ENCODE measurements at places on chromosomes 6 and 20. TPM values are rescaled to one million over a fixed set of nuclear protein-coding genes. Genes with fewer than 3 reads are reported as not detected.

The PPP1R10 gene
- total RNA-seq, result 12.5 TPM

GRCh38 chr20:61640131-61640870 lies 388.2 kb downstream of the CDH4 start:
- DNase-seq, result no peak

- DNase-seq, result peak; percentile 14
Observed at GRCh38 chr20:49445176-49445575, 37.3 kb downstream of the KCNB1 start.

- no peak for DNase-seq
Observed at GRCh38 chr6:107697682-107698081, 126.4 kb downstream of the SCML4 start.

DNA sequence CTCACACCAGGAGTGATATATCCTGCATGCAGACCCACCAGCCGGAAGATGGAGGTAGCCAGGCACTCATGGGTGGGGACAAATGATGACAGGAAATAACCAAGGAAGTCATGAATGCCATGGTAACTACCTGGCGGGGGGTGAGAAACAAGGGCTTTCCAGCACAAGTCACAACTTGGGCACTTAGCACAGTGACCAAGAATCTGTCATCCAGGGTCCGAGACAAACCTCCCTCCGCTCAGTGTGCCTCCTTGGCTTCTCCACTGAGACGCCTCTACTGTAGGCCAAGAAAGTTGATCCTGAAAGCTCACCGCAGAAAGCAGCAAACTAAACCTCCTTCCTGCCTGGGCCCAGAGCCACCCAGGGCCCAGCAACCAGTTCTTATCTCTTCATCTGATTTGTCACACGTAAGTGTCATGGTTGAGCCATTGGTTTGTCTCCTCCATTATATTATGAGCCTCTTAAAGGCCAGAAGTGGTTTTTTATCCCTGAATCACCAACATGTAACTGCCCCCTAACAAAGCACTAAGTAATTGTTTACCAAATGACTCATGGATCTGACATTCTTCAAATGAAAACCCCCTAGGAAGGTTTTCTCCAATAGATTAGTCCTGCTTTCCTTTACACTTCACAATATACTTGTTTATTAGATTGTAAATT lies 84.3 kb upstream of the TAB2 start:
- DNase-seq, result peak; percentile 13

DNA sequence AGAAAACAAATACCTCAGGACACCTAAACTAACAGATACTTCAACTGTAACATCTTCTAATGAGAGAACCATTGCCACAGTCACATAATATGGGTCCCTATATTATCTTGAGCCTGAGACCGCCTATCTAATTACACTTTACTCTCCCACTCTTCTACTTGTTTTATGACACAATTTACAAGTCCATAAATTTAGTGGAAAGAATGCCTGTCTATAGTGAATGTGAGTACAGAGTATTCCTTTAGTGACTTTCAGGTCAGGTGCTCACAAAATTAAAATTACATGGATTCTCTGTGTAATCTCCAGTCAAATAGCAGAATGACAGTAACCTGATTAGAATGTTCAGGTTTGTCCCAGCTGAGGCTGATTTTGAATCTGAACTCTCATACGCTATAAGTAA lies 624.1 kb downstream of the PKHD1 start:
- no peak for DNase-seq

- no peak for DNase-seq
Observed at GRCh38 chr20:43183536-43184070, 6.1 kb downstream of the PTPRT start.

- DNase-seq, result no peak
Observed at GRCh38 chr6:163992701-163993100, 578.2 kb downstream of the QKI start.

The RAD21L1 gene
- total RNA-seq, result not detected

DNA sequence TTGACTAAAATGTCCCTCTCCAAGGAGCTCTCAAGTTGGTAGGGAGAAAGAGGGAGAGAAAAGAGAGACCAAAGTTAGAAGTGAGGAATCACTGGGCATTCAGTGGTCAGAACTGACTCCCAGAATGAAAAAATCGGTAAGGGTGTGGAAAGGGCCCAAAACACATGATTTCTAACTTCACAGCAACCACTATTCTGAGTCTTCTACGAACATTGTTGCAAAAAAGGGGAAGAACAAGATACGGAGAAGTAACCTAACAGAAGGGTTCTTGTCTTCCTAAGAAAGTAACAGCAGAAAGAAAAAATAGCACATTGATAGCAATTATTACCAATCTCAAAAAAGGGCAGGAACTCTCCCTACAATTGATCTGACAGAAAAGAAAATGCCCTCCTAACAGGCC lies 65.6 kb downstream of the ATP9A start:
- DNase-seq, result no peak

The HLA-DQA2 gene
- total RNA-seq, result not detected

- DNase-seq, result no peak
Observed at GRCh38 chr6:168165891-168166290, 86.9 kb upstream of the FRMD1 start.

The SIRPB1 gene
- 0.22 TPM for total RNA-seq

- no peak for DNase-seq
Observed at GRCh38 chr20:56438284-56438683, 26.2 kb downstream of the CASS4 start.

DNA sequence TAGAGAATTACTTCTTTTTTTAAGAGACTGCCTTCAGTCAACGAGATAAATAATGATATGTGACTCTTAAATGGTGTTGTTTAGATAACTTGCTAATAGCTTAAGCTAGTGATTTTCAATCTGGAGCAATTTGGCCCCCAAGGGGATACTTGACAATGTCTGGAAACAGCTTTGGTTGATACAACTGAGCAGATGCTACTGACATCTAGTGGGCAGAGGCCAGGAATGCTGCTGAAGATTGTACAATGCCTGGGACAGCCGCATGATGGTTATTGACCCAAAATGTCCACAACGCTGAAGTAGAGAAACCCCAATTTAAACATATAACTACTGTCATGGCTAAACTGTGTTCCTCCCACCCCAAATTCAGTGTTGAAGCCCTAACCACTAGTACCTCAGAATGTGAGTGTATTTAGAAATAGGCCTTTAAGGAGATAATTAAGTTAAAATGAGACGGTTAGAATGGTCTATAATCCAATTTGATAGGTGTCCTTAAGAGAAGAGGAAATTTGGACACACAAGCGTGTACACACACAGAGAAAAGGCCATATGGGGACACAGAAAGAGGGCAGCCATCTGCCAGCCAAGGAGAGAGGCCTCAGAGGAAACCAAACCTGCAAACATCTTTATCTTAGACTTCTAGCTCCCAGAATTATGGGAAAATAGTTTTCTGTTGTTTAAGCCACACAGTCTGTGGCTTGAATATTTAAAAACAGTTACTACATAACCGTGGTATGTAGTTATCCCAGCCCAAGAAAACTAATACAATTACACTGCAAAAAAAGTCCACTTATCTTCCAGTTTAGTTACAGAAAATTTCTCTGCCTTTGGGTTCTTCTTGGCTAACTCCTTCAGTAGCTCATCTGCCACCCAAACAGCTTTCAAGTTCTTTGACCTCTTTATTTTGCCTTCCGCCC lies 22.2 kb downstream of the RWDD2A start:
- peak; percentile 86 for DNase-seq

The TRIM15 gene
- not detected for total RNA-seq

The PXT1 gene
- under 0.01 TPM for total RNA-seq

DNA sequence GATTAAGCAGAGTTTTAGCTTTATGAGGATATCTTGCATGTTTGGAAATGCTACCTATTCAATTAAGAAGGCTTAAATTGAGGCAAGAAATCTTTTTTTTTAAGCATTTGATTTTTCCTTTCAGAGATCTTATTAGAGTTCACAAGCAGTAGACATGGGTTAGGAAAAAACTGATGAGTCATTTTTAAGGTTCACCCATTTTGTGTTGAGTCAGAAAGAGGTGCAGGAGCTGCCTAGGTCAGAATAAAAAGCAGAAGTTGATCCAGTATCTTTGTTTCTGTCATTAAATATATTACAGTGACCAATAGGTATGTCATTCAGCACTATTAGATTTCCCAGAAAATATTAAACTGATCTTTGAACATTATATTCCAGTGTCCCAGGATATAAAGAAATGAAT lies 306.8 kb downstream of the LMBRD1 start:
- DNase-seq, result no peak

- peak; percentile 85 for DNase-seq
Observed at GRCh38 chr20:10376270-10377075, 57.5 kb downstream of the MKKS start.

- DNase-seq, result no peak
Observed at GRCh38 chr6:116011520-116011919, 49.2 kb downstream of the FRK start.

DNA sequence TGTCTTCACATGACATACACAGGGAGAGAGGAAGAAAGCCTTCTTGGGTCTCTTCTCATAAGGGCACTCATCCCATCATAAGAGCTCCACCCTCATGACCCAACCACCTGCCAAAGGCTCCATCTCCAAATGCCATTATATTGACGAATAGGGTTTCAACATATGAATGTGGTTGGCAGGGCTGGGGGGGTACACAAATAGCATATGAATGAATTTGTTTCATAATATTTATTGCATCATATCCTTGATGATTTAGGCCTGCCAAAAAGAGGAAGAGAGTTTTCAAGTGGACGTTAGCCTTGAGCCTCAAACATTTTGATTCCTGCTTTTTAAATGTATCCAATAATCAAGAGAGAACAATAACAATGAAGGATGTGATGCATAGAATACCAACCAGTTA lies 26.2 kb upstream of the OPRM1 start:
- no peak for DNase-seq

DNA sequence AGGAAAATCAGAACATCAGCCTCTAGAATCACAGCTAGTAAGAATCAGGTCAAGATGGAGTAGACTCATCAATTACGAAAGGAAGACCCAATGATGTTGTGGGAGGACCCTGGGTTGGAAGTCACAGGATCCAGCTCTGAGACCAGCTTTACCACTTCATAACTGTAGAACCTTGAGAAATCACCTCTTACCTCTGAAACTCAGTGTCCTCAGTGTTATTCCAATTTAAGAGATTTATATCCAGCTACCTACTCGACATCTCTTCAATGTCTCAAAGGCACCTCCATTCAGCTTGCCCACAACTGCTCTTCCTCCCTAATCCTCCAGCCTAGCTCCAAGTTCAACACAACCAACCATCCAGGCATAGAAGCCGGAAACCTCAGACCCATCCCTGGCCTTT lies 16.3 kb downstream of the MRPL14 start:
- DNase-seq, result no peak

The SLC2A10 gene
- total RNA-seq, result 9.5 TPM

GRCh38 chr20:41819436-41819835 lies 201.3 kb upstream of the CHD6 start:
- DNase-seq, result no peak

- DNase-seq, result no peak
Observed at GRCh38 chr6:144568241-144568640, 283.1 kb downstream of the UTRN start.

- DNase-seq, result peak; percentile 40
Observed at GRCh38 chr6:116847227-116847626, 18.3 kb upstream of the GPRC6A start.

DNA sequence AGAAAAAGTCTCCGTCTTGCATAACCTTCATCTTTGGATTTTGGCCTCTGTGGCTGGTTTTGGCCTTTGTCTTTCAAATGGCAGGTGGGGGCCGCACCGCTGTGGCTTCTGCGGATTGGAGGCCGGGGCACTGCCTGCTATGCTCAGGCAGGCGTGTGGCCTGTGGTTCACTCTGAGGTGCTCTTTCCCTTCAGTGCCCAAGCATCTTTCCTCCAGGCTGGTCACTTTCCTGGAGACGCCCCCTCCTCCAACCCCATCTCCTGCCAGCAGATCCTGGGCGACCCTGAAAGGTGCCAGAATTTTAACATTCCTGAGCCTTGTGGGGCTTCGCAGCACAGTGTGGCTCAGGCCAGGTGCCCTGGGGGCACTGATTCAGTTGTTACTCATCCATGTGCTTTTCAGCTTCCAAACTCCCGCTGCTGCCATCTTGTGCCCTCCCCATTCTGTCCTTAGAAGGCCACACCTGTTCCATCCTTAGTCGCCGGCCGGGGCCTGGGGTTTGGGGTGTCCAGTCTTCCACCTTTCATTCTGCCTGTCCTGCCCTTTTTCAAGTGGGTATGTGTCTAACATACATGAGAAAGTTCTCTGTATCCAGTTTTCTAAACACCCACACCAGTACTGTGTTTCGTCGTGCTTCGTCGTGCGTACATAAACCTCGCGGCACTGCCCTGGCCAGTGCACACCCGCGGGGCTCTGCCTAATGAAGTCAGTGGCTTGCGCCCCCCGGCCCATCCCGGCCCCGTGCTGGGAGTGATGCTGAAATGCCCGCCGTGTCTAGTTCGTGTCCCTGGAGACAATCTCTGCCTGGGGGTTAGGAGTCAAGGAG lies 12.1 kb downstream of the SS18L1 start:
- DNase-seq, result no peak

DNA sequence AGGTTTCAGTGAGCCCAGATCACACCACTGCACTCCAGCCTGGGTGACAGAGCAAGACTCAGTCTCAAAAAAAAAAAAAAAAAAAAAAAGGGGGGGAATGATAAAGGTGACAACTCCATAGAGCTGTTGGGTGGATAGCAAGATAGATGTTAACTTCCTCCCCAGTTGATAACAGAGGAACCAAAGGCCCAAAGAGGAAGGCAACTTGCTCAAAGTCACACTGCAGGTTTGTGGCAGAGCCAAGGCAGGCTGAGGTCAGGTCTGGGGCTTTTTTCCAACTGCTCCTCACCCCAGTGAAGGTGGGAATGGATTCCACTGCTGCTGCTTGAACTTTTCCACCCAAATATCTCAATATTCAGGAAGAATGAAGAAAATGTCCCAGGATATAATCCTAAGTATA lies 26.7 kb downstream of the HCK start:
- DNase-seq, result no peak

The FILIP1 gene
- total RNA-seq, result 13.3 TPM

DNA sequence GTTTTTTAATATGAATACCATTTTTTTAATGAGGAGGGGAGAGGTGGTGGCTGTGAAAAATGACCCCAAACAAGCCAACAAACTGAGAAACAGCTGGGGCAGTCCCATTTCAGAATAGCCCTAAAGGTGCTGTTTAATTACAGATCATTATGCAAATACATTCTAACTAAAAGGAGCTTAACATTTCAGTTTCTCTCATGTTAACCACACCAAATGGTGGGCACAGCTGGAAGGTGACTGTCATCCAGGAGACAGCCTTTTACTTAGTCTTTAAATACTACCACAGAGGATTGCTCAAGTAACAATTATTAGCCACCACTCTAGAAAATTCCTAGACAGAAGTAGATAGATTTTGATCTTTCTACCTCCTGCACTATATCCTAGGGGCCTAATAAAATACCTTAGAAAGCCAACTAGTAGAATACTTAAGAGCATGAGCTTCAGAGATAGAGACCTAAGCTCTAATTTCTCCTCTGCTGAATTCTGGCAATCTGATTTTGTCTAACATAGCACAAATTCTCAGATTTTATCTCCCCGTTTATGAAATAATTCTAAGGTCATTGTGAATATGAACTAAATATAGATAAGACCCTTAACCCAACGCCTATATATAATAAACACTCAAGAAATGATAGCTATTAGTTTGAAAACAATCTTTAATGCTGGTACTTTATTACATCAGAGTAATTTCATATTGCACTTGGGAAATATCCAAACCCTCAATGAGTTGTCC lies 615.1 kb upstream of the NRSN1 start:
- no peak for DNase-seq

- DNase-seq, result no peak
Observed at GRCh38 chr6:157080986-157081391, 242.3 kb downstream of the TMEM242 start.

- no peak for DNase-seq
Observed at GRCh38 chr6:5506597-5506996, 245.3 kb downstream of the FARS2 start.

The RHAG gene
- not detected for total RNA-seq
